ENCODE measurements at places on chromosomes 2 and 18. TPM values are rescaled to one million over a fixed set of nuclear protein-coding genes. Genes with fewer than 3 reads are reported as not detected.
A peak's percentile ranks its signal among the peaks of the same experiment; 100 is the strongest.

- DNase-seq = no peak
These were observed 1228.1 kb upstream of the GYPC start for GRCh38 chr2:125427721-125428315.

Gene DHX57
- polyA plus RNA-seq = 8.7 TPM

Gene MAP3K19
- not detected for polyA plus RNA-seq

DNA sequence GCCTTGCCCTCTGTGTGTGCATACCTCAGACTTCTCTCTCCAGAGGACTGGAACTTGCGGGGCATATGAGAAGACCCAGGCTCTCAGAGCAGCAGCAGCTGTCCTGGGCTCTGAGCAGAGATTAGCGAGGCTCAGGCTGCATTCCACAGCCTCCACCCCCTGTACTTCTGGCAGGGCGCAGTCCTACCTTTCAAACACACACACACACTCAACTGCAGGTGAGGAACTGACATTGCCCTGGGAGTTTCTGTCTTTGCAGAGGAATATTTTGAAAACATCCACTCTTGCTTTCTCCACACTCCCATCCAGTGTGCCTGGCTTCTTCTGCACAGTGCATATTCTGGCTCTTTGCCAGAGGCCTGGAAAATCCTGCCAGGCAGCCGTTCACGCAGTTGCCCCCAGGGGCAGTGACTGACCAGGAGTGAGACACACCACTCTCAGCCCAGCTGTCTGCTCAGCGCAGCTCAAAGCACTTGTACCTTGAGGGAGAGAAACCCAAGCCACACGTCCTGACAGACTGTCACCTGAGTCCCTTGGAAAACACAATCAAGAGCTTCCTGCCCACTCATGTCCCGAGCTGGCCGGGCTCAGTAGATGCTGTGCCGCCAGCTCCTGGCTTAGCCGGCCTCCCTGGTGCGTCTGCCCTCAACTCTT, 460.8 kb downstream of the RNF144A start:
- no peak for DNase-seq

- no peak for DNase-seq
These were observed 50.7 kb downstream of the LIPG start for GRCh38 chr18:49612515-49613033.

Gene C2orf78
- polyA plus RNA-seq = not detected

Gene TEKT4
- polyA plus RNA-seq = not detected

Gene CCDC85A
- not detected for polyA plus RNA-seq

Gene GCG
- polyA plus RNA-seq = not detected

Gene TANC1
- not detected for polyA plus RNA-seq

GRCh38 chr2:143526498-143526897, 397.3 kb downstream of the ARHGAP15 start:
- no peak for DNase-seq

Gene PSMA8
- 1.7 TPM for polyA plus RNA-seq

- DNase-seq = no peak
These were observed 17.7 kb downstream of the PLA2R1 start for GRCh38 chr2:160044728-160045127.

GRCh38 chr18:47756364-47757016, 174.0 kb downstream of the SMAD2 start:
- DNase-seq = peak; percentile 19

GRCh38 chr18:45864081-45864480, 38.6 kb downstream of the SIGLEC15 start:
- no peak for DNase-seq

DNA sequence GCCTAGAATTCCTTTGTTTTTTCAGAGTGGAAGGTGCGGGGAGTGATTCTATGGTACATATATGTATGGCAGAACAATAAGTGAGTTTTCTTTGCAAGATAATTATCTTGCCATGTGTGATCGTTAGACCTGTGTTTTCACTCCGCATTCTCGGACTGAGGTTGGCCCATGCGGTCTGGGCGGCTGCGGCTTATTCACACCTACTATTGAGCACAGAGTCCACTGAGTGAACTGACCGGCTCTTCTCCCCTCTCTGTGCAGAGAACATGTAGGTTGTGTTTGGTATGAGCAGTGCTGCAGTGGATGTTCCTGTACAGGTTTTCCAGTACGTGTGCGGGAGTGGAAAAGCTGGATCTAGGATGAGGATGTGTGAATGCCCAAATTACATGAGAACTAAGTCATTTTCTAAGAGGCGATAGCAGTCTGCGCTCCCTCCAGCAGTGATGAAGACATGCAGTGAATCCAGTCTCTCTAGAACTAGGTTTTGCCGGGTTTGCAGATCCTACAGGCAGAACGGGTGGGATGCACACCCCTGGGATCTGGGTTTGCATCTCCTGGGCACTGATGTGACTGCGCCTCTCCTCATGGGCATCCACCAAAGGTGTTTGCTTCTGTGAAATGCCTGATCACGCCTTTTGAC, 27.1 kb downstream of the MTERF4 start:
- DNase-seq = no peak

Gene OST4
- 877 TPM for polyA plus RNA-seq

DNA sequence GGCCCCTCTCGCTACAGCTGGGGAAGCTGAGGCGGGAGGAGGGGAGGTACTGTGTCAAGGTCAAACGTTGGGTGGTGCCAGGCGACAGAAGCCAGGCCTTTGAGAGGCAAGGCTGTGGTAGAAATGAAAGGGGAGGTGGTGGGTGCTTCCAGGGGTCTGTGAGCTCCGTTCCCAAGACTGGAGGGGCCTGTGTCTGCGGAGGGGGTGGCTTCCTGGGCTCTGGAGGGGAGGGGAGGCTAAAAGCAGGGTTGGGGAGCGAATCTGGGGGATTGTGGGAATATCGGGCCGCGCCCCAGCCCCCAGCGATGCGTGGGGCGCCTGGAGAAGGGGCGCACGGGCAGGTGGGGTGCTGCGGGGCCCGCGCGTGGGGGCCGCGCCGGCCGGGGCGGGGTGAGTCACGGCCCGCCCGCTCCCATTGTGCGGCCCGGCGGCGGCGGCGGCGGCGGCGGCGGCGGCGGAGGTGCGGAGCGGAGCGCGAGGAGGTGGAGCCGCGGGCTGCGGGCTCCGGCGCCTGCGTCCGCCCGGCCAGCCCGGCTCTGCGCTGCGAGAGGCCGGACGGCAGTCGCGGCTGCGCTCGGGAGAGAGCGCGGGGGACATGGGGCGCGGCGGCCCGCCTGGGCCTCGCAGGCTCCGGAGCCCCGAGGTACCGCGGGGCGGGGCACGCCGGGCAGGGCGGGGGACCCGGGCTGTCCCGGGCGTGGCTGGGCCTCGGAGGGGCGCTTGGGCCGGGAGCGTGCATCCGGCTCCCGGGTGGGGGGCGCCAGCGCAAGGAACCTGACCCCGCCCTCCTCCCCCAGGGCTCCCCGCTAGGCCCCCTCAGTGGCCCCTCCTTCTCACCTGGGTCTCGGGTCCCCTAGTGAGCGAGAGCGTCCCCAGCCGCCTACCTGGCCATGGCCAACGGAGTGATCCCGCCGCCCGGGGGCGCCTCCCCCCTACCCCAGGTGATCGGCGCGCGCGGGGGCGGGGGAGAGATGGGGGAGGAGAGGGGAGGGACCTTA, at the start of gene SLC4A3:
TSS of gene SLC4A3 (plus strand) at position 528 of the 998 bp plus-strand sequence. CDS start at position 891, 363 bp downstream.
- DNase-seq = no peak

GRCh38 chr2:176269319-176270099, at the start of gene MTX2:
Gene MTX2, plus strand, starts transcription at chr2:176269442. Its CDS starts 188 bp downstream, at chr2:176269630.
- peak; percentile 65 for DNase-seq

Gene CD28
- polyA plus RNA-seq = 132 TPM

GRCh38 chr2:232634206-232635150, 1.1 kb downstream of the EFHD1 start:
- no peak for DNase-seq

GRCh38 chr18:48410095-48410920, 1.1 kb upstream of the ZBTB7C start:
- DNase-seq = peak; percentile 50
